ENCODE measurements at places on chromosomes 6 and 20.

GRCh38 chr20:8601542-8601912, 467.4 kb upstream of the PLCB4 start:
- DNase-seq = peak; percentile 4

GRCh38 chr6:37456816-37457560, 24.0 kb downstream of the CMTR1 start:
- DNase-seq = no peak

GRCh38 chr6:164075981-164076615, 661.6 kb downstream of the QKI start:
- peak; percentile 21 for DNase-seq

DNA sequence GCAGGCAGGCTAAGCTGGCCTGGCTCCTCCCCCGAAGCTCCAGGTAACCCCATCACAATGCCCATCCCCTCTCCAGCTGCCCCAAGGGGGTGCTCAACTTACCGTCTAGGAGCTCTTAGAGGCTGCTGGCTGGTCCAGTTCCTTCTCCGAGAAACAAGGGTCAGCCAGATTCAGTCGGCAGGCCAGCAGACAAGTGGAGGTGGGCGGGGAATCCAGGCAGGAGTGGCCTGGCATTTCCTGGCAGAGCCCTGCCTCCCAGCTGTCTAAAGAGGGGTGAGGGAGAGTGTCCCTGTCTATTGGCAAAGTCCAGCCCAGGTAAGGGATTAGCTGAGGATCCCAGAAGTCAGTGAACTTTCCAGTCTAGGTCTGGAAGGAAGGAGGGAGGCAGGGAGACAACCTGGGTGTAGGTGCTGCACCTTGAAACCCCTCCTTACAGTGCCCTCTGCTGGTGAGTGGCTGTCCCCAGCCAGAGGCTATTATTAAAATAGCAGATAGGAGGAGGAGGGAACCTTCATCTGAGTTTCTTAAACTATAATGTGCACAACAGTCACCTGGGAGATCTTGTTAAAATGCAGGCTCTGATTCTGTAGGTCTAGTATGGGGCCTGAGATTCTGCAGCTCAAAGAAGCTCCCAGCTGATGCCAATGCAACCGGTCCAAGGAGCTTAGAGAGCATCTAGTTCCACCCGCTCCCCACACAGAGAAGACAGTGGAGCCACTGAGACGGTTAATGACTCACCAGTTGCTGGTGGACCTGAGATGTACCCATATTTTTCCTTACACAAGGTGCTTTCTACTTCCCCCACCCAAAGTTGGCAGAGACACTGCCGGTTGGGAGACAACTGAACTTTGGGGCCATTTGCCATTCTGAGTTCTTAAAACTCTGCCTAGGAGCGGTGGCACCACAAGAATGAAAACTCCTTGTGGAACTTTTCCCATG, at the start of gene UNC5CL:
Gene UNC5CL (minus strand): TSS at position 162 of the 939 bp plus-strand sequence. CDS start 4,147 bp downstream, outside the sequence.
- no peak for DNase-seq

DNA sequence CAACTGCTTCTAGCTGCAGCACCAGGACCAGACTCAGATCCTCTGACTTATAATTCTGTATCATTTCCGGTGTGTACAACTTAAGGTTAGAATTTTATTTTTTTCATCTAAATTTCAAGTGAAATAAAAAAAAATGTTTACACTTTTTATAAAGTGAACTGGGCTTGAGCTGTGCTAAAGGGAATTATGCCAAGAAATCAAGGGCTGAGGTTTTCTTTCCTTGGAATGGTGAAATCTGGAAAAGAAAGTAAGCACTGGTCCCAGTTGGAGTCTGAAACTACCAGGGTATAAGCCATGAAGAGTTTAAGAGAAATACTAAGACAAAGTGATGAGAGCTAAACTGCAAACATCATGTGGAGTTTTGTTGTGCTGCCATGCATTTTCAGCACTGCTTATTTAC, 21.7 kb upstream of the FYN start:
- DNase-seq = no peak

DNA sequence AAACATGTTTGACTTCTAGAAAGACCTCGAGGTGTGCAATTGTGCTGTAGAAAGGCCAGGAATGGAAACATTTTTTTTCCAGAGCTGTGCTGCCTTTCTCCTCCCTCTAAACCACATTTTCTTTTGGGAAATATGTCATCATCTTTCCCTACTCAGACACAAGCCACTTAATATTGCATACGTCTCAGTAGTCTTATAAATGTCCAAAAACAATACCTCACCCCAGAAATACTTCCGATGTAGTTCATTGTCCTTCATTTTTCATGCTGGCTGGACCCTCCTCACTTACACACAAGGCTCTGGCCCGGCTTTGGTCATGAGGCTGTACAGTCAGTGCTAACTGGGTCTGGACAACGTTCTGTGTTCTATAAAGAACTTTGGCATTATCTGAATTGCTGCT, 126.4 kb downstream of the SCML4 start:
- no peak for DNase-seq

DNA sequence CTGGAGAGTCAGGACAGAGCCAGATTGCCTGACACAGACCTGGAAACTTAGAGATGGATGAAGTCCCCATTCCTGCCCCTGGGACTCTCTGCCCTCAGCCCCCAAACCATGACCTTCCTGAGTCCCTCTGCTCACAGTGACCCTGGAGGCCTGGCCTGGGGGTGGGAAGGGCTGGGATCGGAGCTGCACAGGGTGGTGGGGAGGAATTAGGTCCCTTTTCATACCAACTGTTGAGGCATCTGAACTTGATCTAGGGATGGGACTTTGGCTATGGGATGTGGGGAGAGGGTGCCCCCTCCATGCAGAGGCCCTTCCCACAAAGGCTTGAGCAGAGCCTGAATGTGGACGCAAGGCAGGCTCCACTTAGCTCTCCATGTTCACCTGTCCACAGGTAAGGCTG, 144.1 kb downstream of the MRPL14 start:
- DNase-seq = no peak

GRCh38 chr6:106197441-106197840, 111.3 kb downstream of the PRDM1 start:
- DNase-seq = no peak

All from hematopoietic multipotent progenitor cell (in vitro differentiated cells).